Fibroblast of skin of right quadriceps (primary cell): ENCODE measurements at places on chromosomes 11 and 22.
A peak's percentile ranks its signal among the peaks of the same experiment; 100 is the strongest.

DNA sequence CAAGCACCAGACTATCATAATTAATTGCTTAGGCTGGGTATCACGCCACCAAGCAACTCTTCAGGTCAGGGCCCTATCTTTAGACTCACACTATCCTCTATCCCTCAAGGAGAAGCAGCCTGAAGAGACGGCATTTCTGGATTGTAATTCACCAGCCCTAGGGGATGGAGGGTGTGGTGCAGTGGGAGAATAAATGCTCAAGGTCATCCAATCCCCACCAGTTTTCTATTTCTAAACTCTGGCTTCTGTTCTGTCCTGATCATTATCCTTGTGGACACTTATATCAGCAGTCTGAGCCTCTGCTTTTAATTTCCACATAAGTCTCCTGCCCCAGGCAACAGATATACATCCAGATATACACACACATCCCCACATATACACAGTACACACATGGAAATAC, 13.1 kb upstream of the SIK2 start:
- no peak for DNase-seq

DNA sequence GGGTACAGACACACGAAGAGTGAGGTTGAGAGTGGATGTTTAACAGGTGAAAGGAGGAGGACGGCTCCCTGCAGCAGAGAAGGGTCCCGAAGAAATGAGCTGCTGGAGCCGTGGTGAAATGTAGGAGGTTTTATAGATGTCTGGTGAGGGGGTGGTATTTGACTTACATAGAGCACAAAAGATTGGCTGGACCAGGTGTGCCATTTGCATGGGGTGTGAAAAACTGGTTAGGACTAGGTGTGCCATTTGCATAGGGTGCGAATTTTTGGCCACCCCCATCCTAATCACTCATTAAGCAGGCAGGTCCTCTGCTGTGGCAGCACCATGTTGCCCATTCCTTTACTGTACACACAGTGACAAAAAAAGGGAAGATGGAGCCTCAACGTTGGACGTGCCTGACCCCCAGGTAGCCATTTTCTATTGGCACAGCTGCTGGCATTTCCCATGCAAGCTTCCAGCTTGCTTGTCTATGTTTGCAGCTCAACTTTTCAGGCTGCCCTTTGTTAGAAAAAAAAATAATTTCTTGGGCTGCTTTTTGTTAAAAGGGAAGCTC, 581.7 kb upstream of the B3GAT1 start:
- DNase-seq: no peak

DNA sequence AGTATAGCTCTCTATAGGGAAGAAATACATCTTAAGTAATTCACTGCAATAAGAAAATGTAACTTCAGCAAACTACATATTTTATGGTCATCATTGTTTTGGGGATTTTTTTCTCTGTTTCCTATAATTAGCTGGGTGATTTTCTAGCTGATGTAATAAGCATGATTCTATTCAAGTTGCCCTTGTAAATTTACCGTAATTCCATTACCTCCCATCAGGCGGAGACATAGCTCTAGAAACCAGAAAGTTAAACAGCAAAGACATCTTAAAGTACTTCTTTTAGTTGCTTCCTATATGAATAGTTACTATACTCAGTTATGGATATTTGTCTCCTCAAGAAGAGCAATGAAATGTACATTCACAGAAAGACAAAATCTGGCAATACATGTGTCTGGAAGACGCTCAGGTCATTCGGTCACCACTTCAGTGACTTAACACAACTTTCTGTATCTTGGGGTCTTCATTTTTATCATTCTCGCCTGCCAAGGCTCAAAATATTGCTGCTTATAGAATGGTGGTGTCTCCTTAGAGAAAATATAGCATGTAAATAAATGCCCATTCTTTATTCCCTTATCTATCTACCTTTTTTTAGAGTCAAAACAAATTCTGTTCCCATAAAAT, 239.9 kb upstream of the ZC3H12C start:
- DNase-seq: peak; percentile 80

DNA sequence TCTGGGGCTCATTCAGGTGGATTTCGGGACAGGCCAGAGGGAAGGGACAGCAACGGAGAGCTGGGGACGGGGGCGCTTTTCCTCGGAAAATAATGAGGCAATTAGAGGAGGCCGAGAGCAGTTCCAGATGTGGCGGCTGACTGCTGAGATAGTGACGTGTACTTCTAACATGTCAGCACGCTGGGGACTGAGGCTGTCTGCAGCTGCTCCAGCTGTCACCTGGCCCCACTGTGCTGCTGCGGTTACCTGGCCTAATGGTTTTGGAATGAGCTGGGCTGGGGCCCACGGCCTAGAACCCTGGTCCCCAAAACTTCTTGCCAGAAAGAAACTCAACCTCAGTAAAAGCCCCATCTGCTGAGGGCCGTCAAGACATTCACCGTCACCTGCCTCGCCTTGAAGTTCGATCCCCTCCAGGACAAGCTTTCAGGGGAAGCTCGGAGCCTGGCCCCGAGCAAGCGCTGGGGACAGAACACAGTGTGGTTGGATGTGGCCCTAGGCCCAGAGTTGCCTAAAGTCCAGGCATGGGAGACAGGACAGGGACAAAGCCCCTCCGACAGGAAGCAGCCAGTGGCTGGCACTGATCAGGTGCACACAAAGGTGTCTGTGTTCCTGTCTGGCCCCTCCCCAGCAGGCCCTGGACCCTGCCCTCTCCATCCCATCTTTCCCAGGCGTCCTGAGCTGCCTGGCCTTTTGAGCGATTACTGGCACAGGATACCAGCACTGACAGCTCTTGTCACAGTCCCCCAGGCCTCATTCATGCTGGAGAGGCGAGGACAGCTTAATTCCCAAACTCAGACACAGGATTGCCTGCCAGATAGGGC, 22.1 kb downstream of the RPUSD4 start:
- no peak for DNase-seq

GRCh38 chr22:42127606-42128005, 3.0 kb downstream of the CYP2D6 start:
- no peak for DNase-seq

- DNase-seq: no peak
These were observed 463.3 kb downstream of the BUD13 start for GRCh38 chr11:116309446-116309845.

DNA sequence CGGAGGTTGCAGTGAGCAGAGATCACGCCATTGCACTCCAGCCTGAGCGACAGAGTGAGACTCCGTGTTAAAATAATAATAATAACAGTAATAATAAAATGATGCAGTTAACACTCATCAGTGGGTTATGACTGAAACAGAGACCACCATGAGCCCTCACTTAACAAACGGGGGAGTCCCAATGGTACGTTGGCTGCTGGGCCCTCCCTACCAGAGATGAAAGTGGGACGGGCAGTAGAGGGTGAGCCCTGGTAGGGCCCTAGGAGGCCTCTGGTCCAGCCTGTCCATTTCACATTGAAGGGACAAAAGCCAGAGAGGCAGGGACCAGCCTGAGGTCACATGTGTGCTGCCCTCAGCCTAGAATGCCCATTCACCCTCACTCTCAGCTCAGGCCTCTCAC, 13.7 kb upstream of the KIAA0930 start:
- no peak for DNase-seq

DNA sequence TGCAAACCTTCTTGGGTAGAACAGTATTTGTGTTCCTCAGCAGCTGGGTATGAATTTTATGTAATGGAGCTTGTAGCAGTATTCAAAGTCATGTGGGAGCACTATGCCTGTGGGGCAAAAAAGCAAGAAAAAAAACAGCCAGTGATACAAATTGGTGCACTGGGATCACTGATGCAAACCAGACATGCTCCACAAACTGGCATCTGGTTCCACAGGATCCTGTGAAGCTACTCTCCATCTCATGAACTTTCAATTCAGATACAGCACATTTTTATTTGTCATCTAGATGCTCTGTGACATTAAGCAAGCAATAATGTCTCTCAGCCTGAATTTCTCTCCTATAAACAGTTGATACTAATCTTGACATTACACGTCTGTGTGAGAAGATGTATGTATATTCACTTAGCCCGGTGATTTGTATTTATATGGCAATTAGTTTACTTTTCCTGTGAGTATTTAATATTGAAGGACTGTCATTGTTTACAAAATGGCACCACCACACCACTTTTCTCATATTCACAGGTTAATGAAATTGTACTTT, 208.5 kb upstream of the GRIA4 start:
- DNase-seq: no peak

GRCh38 chr22:30968015-30968923, at the start of gene MORC2:
Gene MORC2 (minus strand): TSS chr22:30968774. CDS start chr22:30967889, 885 bp downstream.
- no peak for DNase-seq

- DNase-seq: no peak
These were observed 52.7 kb downstream of the FLRT1 start for GRCh38 chr11:64088162-64089026.

DNA sequence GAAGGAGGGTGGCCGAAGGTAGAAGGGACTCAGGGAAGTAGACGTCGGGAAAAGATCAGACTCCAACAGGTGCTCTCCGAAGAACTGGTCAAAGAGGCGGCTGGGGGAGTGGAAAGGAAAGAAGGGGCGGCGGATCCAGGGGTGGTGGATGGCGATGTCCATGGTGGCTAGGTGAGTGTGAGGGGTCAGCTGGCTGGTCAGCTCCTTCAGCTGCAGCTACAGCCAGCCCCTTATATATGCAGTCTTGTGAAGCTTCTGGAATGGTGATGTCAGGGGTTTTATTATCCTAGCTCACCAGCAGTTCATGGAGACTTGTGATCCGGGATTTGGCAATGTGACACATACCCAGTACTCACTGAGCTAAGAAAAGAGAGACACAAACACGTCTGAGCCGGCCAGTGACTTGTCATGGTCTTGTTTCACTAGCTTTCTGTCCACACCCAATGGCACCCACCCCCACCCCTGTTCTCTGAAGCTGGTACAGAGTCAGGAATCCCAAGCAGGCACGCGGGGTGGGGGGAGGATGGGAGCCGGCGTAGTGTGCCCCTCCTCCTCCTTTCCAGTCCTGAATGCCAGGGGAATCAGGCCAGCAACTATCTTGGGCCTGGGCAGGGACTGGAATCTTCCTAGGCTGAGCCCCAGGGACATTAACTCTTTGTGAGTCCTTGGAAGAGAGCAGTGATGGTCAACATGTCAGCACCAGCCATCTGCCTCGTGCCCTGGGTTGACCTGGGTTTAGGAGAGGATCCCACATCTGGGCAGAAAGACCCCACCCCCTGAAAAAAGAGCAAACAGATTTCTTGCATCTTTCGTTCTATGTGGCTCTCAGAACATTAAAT, at the start of gene CRYAB:
Gene CRYAB, minus strand, starts transcription at position 208 of the 839 bp plus-strand sequence. Its CDS starts 46 bp downstream, at position 162.
- DNase-seq: peak; percentile 93

DNA sequence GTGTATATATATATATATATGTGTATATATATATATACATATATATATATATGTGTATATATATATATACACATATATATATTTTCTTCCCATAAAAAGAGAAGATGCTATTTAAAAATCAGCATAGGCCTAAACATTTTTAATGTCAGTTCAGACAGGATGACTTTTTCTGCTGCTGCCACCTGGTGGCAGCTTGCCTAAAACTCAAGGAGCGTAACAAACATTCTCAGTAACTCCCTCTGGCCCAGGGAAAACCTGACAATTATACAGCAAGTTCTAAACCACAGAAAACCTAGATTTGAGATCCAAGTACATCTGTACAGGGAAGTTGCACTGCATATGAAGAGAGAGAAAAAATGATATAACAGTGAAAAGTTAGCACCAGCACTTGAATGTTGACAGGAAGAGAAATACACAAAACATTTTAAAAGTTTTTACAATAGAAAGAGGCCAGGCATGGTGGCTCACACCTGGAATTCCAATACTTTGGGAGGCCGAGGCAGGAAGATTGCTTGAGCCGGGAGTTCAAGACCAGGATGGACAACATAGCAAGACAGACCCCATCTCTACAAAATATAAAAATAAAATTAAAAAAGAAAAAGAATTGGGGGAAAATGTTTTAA, 16.6 kb downstream of the OR8A1 start:
- peak; percentile 54 for DNase-seq

GRCh38 chr11:76288166-76288980, 82.1 kb upstream of the WNT11 start:
- DNase-seq: no peak

GRCh38 chr22:48925450-48925849, 902.2 kb downstream of the BRD1 start:
- no peak for DNase-seq

- no peak for DNase-seq
These were observed 117.5 kb downstream of the SPATA19 start for GRCh38 chr11:133727774-133728173.

GRCh38 chr11:43908191-43908590, 27.6 kb downstream of the ALKBH3 start:
- DNase-seq: no peak

DNA sequence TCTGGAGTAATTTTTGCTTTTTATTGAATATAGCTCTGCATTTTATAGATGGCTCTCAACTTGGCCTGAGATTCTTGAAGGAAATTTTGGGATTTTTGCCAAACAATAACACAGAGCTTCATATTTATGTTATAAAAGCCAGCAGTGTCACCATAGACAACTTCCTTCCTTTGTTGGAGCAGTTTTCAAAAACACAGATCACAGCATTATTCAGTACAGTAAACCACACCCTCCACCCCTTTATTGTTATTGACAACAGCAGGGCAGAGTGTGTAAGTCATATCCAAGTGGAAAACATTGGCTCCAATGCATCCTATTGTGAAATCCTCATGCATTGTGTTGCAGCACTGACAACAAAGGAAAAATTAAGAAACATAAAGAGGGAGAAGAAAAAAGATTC, 62.6 kb upstream of the PRSS23 start:
- DNase-seq: no peak

- no peak for DNase-seq
These were observed 32.3 kb downstream of the ACO2 start for GRCh38 chr22:41501209-41501608.

- no peak for DNase-seq
These were observed 29.8 kb downstream of the LMO2 start for GRCh38 chr11:33861941-33862589.

DNA sequence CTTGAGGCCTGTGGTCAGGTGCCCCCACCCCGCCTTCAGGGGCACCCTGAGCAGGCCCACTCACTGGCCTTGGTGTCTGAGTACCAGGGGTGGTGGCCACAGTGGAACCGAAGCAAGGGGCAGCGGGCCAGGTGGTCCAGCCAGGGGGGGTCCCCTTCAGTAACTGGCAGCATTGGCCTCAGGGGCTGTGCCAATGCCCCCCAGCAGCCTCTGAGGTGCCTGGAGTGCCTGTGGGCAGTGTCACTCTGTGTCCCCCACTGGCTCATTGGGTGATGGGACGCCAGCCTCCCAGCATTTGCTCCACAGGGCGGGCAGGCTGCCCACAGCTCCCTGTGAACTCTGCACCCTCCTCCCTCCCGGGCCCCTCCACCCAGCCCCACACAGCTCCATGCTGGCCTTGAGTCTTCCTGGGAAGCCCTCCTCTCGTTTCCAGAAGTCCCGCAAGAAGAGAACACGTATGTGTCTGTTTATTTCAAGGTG, 29.5 kb upstream of the CARS1 start:
- DNase-seq: no peak

- no peak for DNase-seq
These were observed 48.2 kb upstream of the CHST1 start for GRCh38 chr11:45713573-45713972.

DNA sequence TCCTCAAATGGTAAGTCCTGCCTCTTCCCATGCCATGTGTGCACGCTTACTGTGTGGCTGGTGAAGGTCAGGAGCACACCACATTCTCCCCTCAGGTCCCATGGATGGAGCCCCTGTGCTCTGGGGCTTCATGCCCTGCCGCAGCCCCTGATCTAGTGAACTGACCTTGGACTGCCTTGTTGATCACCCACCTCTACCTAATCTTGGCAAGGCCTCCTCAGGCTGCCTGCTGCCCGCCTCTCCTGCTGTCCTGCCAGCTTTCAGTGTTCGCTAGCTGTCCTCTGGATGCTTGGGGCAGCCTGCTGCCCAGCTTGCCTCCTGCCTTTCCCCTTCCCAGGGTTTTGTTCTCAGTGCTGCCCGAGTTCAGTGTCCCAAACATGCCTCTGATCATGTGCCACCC, 38.1 kb downstream of the CABIN1 start:
- DNase-seq: no peak
